Thyroid gland (tissue), 4 donors: ENCODE measurements at places on chromosomes 5 and 9. TPM values are rescaled to one million over a fixed set of nuclear protein-coding genes. Genes with fewer than 3 reads are reported as not detected.

The GMCL2 gene
- total RNA-seq = not detected

DNA sequence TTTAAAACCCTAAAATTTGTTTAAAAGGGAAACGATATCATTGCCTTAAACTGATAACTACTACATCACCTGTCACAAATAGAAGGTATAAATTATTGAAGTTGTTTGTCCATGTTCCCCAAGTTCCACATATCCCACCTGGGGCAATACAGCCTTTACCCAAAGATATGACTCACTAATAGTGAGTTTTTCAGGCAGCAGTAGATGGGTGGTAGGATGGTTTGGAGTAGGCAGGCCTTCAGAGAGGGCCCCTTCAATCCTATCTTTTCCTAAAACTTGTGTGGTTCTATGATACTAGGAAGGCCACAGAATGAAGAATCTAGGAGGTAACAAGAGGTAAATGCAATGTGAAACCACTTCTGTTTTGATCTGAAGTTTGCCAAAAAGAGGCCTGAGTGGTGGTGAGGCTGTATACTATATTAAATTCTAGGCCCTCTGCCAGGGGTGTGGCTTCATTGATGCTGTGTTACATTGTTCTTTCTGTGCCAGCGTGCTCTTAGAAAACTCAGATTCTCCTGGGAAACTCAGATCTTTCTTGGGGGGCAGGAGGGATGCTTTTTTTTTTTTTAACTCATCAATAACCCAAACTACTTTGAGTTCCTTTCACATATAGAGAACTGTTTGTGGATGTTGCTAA lies 7.2 kb downstream of the CYSTM1 start:
- DNase-seq = peak; percentile 21

The IL5 gene
- not detected for total RNA-seq

GRCh38 chr5:124297826-124298225 lies 448.6 kb downstream of the ZNF608 start:
- no peak for DNase-seq

DNA sequence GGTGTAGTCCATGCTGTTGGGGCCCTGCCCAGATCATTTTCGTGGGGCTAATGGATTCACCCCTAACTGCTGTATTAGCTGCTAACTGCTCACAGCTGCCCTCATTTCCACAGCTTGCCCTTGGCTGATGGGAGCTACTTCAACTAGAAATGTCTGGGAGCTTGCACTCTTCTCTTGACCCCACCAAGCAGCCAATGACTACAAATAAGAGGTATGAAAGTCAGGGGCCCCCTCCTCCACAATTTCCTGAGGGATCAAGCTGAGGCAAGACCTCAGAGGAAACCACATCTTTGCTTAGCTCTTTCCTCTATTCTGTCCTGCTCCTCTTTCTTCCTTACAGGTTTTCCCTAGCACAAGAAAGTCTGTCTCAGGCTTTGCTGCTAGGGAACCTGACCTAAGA lies 397.5 kb downstream of the MLLT3 start:
- DNase-seq = no peak
